ENCODE measurements at places on chromosomes 3 and 15.

- DNase-seq: no peak
Observed at GRCh38 chr15:70328679-70329115, 231.0 kb upstream of the TLE3 start.

DNA sequence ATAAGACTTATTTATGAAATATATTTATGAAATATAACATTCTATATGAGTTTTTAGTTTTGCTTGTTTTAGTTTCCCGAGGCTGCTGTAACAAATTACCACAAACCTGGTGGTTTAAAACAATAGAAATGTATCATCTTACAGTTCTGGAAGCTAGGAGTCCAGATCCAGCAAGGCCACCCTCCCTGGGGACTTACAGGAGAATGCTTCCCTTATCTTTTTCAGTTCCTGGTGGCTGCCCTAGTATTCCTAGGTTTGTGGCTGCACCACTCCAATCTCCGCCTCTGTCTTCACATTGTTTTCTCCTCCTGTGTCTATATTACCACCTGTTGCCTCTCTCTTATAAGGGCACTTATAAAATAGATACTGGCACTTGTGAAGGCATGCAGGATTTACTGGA lies 877.8 kb downstream of the TUSC7 start:
- DNase-seq: no peak

- DNase-seq: no peak
Observed at GRCh38 chr3:89289574-89290190, 182.3 kb downstream of the EPHA3 start.

DNA sequence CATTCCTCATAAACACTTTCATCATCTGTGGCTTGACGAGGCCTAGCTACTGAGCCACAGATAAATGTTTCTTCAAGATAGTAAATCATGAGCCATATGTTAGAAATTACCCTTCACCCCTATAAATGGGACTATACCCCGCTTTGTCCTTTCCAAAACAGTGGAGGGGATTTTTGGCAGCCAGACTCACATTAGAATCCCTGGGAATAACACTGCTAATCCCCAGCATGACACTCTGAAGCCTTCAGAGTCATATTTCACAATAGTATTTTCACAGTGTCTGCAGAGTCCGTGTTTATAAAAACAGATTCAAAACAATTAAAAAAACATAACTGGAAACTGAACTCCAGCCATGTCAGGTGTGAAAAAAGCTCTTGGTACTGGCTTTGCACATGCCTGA lies 271.6 kb downstream of the ERC2 start:
- no peak for DNase-seq
